ENCODE measurements at places on chromosomes 3 and 15.

DNA sequence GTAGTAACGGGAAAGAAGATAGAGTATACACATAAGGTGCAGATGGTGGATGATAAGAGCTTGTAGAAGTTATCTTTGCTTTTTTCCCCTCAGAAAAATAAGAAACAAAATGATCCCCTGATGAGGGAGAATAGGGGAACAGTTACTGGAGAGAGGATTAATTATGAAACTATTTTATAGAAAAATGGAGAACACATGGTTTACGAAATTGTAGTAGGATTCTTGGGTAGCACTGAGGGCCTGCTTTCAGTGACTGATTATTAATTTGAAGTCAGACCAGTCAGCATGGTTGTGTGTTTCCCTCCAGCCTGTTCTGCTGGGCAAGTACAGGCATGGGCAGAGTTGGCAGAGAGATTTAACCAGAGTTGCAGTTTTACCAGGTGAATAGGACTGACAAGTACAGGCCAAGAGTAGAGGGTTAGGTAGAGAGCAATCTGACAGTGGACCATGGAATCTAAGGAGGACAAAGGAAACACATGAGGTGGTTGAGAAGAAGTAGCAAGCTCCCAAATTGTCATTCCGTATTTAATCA, 5.9 kb downstream of the SLC49A4 start:
- no peak for DNase-seq

DNA sequence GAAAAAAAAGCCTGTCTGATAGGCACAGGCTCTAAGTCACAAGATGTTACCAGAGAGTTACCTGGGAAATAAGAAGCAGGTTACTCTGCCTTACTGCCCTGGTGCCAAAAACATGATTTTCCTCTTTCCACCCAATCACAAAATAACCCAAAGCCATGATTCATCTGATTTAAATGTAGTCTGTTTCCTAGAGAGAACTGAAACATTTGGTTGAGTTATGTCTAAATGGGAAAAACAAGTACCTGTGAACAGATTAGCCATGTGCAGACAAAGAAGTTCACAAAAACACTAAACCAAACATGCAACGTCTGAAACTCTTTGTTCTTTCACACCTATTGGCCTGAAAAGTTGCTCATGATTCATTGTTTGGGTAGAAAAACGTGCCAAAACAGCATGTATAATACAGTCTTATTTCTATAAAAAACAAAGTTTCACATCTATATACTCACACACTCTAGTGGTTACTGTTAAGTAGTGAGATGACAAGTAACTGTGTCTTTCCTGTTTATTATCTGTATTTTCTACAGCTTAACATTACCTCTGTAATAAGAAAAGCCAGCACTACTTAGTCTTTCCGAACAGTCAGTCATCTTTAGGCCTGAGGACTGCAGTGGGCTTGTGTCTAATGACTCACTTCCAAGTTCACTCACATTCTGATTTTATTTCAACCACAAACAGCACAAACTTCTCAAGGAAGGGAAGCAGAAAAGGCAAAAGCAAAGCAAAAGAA, 30.2 kb downstream of the FAM174B start:
- DNase-seq, result no peak

DNA sequence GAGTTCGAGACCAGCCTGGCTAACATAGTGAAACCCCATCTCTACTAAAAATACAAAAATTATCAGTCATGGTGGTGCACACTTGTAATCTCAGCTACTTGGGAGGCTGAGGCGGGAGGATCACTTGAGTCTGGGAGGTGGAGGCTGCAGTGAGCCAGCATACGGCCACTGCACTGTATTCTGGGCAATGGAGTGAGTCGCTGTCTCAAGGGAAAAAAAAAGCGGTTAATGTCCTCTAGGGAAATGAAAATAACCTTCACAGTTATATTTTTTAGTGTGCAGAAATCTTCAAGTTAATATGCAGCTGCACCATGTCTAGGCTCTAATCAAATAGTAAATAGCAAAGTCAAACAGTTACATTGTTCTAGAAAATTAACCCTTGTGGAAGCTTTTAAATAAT, 14.8 kb downstream of the CEP19 start:
- no peak for DNase-seq

DNA sequence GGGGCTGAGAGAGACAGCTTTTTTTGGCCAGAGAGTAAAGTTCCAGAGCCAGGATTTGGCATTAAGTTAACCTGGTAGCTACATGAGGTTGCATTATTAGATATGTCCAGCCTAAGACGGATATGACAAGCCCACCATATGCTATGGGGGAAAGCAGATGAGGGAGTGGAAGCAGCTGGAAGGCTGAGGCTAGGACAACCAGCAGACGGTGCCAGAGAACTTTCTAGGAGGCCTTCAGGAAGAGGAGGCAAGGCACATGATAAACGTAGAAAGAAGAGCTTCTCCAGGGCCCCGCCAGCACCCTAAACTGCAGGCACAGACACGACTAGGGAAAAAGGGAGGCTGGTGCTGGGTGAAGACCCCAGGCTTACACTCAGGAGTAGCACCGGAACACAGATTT, 87.0 kb downstream of the CTNNB1 start:
- DNase-seq, result no peak

GRCh38 chr3:98151241-98151640, 4.0 kb downstream of the OR5H14 start:
- no peak for DNase-seq

DNA sequence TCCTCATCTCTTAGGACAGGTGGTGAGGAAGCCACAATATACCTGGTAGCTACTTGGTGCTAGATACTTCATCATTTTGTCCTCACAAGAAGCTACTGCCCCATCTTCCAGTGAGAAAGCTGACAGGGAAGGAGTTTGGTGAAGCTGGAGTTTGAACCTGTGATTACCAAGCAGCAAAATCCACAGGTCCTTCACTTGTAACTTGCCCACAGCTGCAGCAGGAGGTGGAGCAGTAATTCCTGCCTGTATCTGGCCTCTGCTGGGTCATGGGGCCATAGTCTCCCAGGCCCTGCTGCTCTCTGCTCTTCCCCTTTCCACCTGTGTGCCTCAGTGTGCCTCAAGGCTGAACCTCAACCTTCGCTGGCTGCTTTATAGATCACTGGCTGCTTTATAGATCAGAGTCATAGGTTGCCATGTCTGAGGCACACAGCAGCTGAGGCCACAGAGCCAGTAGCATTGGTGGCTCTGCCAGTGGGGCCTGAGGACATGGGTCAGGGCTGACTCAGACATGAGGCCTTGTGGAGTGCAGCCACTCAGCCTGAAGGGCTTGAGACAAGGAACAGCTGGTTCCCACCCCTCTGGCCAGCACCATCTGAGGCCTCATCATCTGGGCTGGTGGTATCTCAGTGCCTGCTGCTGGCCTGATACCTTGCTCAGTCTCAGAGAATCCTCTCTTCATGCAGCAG, 11.1 kb upstream of the CHRNB4 start:
- no peak for DNase-seq

DNA sequence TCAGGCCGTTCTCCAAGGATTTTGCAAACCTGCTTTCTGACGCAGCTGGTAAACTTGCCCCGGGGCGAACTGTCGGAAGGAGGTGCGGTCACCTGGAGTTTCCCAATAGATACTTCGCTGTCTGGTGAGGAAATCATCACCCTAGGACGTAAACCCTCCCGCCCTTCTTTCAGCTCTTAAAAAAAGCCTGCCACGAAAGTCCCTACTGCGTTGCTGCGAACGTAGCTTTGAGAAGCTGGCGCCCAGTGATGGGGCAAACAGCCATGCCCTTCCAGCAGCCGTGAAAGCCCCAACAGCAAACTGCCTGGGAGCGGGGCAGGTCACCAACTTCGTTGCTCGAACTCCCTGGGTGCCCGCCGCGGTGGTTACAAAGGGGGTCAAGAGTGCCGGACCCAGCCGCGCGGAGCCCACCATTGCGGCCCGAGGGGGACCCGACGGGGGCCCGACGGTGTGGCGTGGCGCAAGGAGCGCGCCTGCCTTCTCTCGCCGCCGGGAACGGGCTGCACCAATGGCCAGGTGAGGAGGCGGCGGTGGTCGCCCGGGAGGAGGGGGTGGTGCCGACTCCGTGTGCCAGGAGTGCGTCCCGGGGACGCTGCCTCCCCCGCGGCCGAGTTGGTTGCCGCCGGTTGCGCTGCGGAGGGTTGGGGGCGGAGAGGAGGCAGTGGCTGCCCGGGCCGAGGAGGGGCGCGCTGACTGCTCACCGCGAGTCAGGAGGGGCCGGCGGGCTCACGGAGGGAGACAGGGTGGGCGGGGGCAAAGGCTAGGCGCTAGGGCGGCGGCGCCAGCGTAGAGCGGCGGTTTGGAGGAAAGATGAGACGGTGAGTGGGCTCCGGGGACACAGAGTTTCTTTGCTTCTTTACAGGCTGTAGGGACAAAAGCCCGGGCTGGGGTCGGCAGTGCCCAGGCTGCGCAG, at the start of gene PHLDB2:
PHLDB2 (plus strand) TSS at position 205 of the 913 bp plus-strand sequence. CDS start 24,813 bp downstream, outside the sequence.
- peak; percentile 62 for DNase-seq

DNA sequence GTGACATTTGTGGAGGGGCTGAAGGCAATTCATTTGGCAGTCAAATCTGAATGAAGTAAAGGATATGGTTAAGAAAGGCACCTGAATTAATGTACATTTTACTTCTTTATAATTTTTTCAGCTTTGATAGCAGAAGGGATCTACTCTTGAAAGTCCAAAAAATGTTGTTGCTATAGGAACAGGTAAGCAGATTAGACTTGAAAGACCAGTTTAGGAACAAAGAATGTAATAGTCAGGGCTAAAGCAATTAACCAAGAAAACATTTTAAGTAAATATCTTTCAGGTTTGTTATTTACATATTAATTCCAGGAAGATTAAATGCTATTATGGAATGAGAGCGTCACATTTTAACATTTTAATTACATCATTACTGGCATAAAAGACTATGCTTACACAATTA, 1.1 kb downstream of the ATP13A4 start:
- DNase-seq, result no peak

DNA sequence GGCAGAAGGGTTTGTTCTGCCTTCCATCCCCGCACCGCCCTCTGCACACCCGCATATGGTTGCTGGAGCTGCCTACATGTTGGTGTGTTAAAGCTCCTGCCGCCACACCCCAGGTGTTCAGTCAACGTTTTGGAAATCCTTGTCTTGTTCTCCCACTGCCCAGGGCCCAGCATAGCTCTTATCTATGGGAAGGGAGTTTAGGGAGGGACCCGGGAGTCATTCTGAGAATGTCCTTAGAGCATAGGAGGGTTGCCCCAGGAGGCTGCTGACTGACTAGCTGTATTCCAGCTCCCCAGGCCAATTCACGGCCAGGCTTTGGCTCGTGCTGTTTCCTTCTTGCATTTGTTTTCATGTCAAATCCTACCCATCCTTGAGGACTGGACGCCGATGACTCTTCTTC, 46.8 kb downstream of the MAGEF1 start:
- DNase-seq, result no peak

- DNase-seq, result no peak
Measured at GRCh38 chr15:84818261-84819131, 1.3 kb downstream of the ALPK3 start.

GRCh38 chr3:30747771-30748281, 141.4 kb downstream of the TGFBR2 start:
- DNase-seq, result no peak

Measured in activated naive CD4-positive, alpha-beta T cell treated with Interleukin-2 at 50 U/mL for 16 hours (primary cell).